ENCODE measurements at places on chromosomes 12 and 14. TPM values are rescaled to one million over a fixed set of nuclear protein-coding genes. Genes with fewer than 3 reads are reported as not detected.

- no peak for DNase-seq
Observed at GRCh38 chr14:50856660-50857059, 15.2 kb upstream of the ABHD12B start.

GRCh38 chr12:64451687-64452558, at the start of gene TBK1:
Gene TBK1 (plus strand): TSS chr12:64452120. CDS start chr12:64455871, 3,751 bp downstream.
- DNase-seq: peak; percentile 81

GRCh38 chr12:114186241-114187002, 219.5 kb downstream of the TBX5 start:
- no peak for DNase-seq

LTB4R2 gene
- 18.6 TPM for total RNA-seq

- peak; percentile 6 for DNase-seq
Observed at GRCh38 chr12:69354556-69355187, 4.9 kb upstream of the YEATS4 start.

ASCL1 gene
- not detected for total RNA-seq

OR4E2 gene
- not detected for total RNA-seq

DNA sequence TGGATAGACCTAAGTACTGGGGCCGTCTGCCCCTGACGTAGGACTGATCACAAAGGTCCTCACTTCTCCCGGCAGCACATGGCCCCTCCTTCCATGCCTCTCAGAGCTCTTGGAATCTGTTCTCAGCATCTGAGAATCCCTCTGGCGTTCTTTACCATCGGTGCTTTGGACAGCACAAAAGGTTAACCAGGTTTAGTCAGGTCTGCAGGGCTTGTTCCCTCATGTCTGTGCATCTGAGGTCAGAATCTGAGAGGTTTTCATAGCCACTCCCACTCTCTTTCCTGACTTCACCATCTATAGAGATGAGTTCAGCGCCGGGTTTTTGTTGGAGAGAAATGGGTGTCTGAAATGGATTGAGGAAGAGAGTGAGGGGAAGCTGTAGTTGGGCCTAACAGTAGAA, 130.0 kb upstream of the ARHGAP5 start:
- no peak for DNase-seq

GRCh38 chr14:24958271-24958670, 91.7 kb downstream of the STXBP6 start:
- peak; percentile 54 for DNase-seq

KLRC2 gene
- total RNA-seq: not detected

ITGA7 gene
- total RNA-seq: 37.6 TPM

DNA sequence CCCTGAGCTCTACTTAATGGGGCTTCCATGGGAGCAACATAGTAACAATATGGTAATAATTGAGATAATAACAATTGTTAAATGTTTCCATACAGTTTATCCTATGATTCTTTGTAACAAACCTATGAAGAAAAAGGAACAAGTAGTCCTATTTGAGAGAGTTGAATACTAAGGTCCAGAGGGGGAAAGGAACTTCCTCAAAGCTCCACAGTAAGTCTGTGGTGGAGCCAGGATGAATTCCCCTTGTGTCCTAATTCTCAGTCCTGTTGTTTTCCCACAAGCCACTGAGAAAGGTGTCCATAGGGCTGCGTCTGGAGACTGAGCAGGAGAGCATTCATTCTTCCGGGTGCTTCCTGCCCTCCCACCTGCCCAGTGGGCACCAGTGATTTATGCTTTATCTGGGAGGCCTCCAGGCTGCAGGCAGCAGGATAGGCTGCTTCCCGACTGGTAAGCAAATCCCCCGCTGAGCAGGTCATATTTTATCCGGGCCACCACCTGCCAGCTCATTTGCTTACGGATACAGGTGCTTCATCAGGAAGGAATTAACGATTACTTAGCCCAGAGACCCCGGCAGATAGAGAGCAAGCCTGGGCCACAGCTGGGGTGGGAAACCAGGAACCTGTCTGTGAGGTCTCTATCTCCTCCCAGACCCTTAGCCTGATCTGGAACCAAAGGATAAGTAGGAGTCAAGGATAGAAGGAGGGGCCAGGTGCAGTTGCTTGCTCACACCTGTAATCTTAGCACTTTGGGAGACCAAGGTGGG, 33.9 kb upstream of the FAM222A start:
- DNase-seq: no peak

- DNase-seq: peak; percentile 92
Observed at GRCh38 chr12:93526786-93527428, 45.6 kb upstream of the SOCS2 start.

DNA sequence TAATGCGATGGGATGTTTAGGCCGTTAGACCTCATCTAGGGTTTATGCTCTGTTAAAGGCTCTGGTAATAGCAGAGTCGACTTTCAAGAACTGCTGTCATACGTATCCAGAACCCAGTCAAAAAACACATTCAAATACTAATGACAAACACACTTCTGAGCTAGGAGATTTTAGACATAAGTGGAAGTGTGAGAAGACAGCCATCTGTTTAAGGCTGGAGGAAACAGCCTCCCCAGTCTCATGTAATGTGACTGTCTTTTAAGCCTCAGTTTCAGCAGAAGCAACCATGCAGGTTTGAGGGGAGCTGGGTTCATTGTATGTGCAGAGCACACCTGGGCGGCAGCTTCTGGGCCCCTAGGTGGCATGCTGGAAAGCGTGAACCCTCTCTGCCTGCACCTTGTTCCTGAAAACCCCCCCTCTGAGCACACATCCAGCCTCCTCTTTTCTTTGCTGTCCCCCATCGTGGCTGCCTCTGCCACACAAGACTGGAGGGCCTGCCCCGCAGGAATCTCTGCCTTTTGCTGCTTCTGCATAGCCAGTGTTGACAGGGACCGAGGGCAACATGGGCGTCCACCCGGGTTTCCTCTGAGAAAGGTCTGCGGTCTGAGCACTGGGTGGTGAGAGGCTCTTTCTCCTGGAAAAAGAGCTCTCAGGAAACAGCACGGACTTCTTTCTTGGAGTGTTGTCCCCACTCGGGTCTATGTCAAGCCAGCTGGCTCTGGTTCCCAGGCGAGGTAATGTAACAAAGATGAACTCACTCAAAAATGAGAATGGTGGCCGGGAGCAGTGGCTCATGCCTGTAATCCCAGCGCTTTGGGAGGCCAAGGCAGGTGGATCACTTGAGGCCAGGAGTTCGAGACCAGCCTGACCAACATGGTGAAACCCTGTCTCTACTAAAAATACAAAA, 11.6 kb downstream of the WNT5B start:
- DNase-seq: no peak

DNA sequence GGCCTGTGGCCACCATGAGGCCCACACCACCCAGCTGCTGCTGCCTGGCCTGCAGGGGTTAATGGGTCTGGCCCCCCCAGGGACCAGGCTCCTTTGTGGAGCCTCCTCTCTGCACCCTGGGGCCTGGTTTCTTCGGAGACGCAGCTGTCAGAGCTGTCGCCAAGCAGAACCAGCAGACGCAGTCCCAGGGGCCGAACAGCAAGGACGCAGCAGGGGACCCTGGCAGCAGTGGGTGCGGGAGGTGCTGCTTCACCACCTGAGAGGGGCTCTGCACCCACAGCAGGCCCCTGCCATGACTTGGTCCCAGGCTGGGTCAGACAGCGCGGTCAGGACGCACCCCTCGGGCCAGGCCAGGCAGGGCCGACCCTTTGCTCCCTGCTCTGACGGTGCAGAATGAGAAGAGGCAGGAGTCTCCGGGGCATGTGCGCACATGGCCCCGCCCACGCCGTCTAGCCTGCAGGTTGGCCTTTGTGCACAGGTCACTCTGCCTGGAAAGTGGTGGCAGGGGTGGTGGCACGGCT, 30.5 kb downstream of the JAG2 start:
- DNase-seq: no peak

ACTR10 gene
- total RNA-seq: 92.7 TPM

KANSL2 gene
- total RNA-seq: 21.2 TPM

DNA sequence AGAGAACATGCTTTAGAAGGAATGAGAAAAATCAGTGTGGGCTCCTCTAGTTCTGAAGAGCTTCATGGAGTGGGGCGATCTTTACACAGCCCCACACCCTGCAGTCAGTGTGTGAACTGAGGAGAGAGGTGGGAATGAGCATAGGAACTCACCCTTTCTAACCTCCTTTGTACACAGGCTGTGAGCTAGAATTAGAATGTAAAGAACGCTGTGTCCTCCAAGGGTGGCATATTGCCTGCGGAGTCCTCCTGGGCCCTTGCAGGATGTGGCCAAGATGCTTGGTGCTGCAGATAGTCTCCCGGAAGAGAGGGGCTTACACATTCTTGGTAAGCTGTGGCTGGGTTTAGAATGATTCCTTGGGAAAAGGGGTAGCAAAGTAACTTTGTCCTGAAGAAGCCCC, 43.9 kb downstream of the NINJ2 start:
- no peak for DNase-seq

AP1G2 gene
- 4.0 TPM for total RNA-seq

GRCh38 chr12:90653040-90653439, 301.9 kb downstream of the CCER1 start:
- peak; percentile 63 for DNase-seq
